ENCODE measurements at places on chromosomes 4 and X. TPM values are rescaled to one million over a fixed set of nuclear protein-coding genes. Genes with fewer than 3 reads are reported as not detected.

Gene CFP
- 0.32 TPM for total RNA-seq

Gene RPA4
- total RNA-seq, result 0.43 TPM

GRCh38 chr4:86730310-86730709 lies 118.9 kb downstream of the SLC10A6 start:
- DNase-seq, result no peak

- no peak for DNase-seq
Observed at GRCh38 chr4:147368948-147369347, 111.9 kb upstream of the EDNRA start.

- no peak for DNase-seq
Observed at GRCh38 chrX:7269589-7269988, 121.6 kb upstream of the PUDP start.

Measured in fibroblast of villous mesenchyme (primary cell).